Central memory CD4-positive, alpha-beta T cell (primary cell): ENCODE measurements at places on chromosomes 13 and 19.

DNA sequence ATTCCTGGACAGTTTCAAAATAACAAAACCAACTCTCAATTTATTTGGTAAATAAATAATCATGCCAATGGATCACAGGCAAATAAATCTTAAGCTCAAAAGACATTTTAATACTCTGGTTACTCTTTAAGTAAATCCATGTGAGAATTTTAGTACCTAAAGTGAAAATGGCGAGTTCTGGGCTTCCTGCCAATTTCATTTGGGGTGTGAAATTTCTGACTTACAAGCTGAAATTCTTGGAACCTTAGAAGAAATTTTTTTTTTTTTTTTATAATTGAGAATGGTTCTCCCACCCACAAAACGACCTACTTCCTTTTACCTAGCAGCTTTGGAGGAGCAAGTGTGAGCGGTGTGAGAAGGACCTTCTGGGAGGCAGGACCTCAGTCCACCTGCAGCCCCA, 354.5 kb upstream of the NBEA start:
- DNase-seq, result no peak

- no peak for DNase-seq
Measured at GRCh38 chr13:113183450-113184129, 24.9 kb downstream of the PCID2 start.

DNA sequence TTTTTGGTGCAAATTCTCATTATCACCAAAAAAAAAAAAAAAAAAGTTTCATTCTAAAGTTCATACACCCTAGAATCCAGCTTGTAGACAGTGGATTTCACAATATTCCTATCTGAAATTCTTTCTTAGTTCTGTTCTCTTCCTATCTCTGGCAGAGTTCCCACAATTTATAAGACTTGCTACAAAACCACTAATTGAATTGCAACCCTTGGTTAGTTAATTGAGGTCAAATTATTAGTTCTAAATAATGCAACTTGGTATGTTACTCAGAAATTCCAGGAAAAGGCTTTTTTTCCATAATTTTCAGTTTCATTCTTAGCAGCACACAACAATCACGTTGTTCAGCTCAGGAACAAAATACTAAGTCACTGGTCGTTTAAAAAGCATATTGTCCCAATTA, 58.5 kb downstream of the SPATA13 start:
- DNase-seq, result no peak

DNA sequence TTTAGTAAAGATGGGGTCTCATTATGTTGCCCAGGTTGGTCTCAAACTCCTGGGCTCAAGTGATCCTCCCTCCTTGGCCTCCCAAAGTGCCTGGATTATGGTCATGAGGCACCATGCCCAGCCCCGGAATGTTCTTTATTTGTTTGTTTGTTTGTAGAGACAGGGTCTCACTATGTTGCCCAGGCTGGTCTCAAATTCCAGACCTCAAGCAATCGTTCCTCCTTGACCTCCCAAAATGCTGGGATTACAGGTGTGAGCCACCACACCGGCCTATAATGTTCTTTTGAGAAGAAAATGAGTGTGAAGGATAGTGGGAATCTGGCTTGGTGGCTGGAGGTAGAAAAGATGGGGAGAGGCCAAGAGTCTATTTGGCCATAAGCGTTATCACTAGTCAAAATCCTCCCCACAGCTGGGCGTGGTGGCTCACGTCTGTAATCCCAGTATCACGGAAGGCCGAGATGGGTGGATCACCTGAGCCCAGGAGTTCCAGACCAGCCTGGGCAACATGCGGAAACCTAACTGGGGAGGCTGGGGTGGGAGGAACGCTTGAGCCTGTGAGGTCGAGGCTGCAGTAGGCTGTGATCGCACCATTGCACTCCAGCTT, 5.2 kb upstream of the BBC3 start:
- no peak for DNase-seq

DNA sequence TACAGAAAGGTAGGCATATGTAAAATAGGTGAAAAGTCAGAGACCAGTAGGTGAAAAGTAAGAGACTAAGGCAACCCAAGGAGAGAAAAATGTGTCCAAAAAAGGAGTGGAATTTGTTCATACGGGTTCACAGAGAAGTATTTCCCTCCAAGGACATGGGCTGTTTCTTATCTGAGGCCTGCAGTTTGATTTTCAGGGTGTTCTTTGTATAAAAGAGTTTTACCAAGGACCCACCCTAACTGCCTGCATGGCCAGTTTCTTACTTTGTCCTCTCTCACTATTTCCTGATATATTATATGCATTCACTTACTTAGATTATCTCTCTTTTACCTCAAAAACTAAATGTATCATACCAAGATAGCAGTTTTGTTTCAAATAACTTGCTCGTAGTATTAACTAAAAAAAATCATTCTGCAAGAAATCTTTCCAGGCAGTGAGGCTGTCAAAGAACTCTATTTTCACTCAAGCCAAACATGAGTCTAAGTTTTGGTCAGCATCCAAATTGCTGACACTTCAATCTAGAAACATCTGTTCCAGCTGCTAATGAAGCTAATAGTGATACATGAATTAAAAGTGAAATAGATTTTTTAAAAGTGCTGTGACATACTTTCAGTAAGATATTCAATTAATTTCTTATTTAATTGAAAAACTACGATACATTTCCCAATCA, 141.4 kb upstream of the SGCG start:
- DNase-seq, result no peak

DNA sequence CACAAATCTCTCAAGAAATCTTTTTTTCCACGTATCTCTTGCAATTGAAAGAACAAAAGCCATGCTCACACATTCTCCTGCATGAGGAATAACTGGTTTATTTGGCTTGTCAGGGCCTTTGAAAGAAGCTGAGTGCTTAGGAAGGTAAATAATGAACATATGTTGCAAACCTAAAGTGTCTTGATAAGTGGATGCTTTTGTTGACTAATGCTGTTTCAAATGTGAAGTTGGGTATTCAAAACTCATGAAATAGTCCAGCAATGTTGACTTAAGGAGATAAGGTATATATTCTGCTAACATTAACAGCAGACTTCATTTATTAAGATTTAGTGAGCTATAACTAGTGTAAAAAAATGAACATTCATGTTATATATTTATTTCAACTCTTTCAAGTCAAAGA, 1792.7 kb upstream of the MIR17HG start:
- no peak for DNase-seq

- DNase-seq, result no peak
Measured at GRCh38 chr19:1747285-1748114, 5.8 kb upstream of the ONECUT3 start.

DNA sequence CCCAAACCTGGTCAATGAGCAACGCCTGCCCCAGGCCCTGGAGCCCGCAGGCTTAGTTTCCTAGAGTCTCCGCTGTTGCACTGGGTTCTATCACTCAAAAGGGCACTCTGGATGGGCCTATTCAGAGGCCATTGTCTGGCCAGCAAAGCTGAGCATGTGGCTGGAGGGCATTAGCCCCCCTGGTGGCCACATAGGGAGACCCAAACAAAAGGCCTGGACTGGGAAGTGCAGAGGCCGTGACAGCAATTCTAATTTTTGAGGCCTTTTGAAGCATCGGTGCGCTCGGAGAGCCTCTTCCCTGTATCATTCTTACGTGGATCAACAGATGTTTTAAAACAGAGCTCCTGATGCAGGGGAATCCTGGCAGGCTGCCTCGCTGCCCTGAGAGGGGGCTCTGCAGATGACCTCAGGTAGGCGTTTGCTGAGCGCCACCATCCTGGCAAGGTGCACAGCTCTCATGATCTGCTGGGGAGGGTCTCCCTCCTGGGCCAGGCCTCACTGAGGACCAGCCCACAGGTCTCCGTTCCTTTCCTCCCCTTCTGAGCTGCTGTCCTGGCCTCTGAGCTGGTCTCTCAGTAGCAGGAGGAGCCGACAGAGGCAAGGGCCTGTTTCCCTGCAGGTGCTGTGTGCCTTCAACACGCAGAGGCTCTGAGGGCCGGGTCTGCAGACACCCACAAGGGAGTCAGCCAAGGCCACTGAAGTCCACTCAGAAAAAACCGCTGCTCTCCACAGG, 190.5 kb downstream of the URI1 start:
- DNase-seq, result no peak

DNA sequence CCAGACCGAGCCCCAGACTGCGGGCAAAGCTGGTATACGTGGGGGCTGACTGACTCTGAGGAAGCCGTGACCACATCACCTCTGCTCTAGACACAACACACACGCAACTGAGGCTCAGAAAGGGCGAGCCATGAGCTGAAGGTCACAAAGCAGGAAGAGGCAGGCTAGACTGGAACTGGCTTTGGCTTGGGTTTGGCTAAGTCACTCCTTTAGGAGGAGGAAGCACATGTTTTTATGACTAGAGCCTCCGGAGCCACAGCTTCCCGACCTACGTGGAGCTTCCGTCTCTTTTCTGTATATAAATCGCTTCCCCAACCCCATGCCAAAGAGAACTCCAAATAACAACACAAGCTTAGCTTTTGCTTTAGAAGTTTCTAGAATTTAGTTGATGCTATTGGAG, 48.0 kb downstream of the RFX2 start:
- peak; percentile 56 for DNase-seq

DNA sequence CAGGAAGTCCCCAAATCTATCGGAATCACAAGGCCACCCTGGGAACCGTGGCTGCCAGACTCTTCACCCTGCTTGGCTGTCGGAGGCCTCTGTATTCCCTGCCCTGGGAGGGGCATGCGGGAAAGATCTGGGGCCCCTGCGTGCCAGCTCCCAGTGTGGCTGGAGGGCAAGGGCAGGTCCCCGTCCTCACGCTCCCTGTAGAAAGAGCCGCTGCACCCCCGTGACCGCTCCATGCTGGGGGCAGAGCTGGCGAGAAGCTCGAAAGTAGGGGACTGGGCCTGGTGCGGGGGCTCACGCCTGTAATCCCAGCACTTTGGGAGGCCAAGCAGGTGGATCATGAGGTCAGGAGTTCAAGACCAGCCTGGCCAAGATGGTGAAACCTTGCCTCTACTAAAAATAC, 208.4 kb upstream of the SOX1 start:
- DNase-seq, result no peak

DNA sequence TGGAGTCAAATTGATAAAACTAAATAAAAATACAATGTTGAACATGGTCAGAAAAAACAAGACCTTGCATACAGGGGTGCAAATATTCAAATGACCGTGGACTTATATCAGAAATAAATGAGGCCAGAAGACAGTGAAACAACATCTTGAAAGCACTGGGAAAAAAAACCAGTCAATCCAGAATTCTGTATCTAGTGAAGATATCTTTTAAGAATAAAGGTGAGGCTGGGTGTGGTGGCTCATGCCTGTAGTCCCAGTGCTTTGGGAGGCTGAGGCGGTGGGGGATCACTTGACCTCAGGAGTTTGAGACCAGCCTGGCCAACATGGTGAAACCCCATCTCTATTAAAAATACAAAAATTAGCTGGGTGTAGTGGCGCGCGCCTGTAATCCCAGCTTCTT, 15.2 kb upstream of the CEBPA start:
- DNase-seq, result no peak

DNA sequence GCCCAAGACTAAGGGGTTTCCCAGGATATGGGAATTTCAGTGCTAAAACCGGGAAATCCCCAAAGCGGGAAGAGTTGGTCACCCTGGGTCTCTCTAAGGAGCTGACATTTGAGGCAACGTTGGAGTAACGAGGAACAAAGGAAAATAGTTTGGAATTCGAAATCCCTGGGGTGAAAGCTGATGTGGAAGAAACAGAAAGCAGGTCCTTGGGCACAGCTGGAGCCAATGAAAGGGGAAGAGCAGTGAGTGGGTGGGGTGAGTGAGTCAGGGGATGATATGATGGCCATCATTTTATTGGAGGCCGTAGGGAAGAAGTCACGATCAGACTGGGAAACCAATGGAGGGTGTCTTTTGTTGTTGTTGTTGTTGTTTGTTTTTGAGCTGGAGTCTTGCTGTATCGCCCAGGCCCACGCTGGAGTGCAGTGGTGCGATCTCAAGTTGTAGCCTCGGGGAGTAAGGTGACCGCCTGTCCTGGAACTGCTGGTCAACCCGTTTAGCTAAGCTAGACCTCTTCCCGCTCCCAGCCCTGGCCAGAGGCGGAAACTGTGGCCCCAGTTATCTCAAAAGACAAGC, 3.4 kb upstream of the RFX2 start:
- no peak for DNase-seq

GRCh38 chr13:40060296-40061007, 405.0 kb downstream of the COG6 start:
- DNase-seq, result no peak

- no peak for DNase-seq
Measured at GRCh38 chr13:112692104-112692503, 2.3 kb downstream of the ATP11A start.

DNA sequence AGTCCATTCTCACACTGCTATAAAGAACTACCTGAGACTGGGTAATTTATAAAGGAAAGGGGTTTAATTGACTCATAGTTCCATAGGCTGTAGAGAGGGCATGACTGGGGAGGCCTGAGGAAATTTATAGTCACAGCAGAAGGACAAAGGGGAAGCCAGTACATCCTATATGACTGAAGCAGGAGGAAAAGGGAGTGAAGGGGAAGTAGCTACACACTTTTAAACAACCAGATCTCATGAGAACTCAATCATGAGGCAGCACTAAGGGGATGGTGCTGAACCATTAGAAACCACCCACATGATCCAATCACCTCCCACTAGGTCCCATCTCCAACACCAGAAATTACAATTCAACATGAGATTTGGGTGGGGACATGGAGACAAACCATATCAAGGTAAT, 209.1 kb downstream of the DIAPH3 start:
- no peak for DNase-seq

DNA sequence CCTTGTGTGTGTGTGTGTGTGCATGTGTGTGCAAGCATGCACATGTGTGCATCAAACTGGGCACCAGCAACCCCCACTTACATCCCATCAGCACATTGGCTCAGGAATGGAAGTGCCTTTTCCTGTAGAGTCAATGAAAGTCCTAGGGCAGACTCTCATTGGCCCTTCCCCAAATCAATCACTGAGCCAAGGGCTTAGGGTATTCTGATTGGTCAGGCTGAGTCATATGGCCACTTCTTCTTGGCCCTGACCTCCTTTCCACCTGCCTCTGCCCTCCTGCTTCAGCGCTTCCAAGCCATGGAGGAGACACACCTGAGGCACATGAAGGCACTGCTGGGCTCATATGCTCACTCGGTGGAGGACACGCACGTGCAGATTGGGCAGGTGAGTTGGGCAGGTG, 20.9 kb downstream of the FCHO1 start:
- DNase-seq, result no peak

- no peak for DNase-seq
Measured at GRCh38 chr13:48533961-48534600, 1.2 kb upstream of the RCBTB2 start.
